ENCODE measurements at places on chromosomes 3 and 15.

DNA sequence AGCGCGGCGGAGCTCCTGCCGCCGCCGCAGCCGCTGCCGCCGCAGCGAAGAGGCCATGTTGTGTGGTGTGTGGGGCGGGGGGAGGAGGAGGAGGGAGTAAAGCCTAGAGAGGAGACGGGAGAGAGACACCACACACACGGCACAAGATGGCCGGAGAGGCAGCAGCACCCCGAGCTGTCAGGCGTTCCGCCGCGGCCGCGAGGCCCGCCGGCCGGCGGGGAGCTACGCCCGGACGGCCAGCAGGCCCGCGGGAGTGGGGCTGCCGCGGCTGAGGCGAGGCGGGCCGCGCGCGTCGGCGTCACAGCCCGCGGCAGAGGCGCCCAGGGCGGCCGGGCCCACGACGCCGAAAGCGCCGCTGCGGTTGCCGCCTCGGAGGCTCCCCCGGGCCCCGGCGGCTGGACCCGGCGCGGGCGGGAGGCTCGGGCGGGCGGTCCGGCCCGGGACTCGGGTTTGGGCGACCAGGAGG is 17.4 kb upstream of the CHD2 start:
- no peak for DNase-seq

DNA sequence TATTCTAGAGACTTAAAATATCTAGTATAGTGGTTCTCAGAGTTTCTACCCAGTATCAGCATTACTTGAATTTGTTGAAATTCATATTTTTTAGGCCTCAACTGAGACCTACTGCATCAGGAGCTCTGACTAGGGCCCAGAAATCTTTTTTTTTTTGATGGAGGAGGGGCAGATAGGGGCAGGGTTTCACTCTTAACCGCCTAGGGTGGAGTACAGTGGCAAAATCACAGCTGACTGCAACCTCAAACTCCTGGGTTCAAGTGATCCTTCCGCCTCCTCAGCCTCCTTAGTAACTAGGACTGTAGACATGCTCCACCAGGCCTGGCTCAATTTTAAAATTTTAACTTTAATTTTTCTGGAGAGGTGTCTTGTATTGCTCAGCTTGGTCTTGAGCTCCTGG is 36.6 kb downstream of the CHD2 start:
- no peak for DNase-seq

DNA sequence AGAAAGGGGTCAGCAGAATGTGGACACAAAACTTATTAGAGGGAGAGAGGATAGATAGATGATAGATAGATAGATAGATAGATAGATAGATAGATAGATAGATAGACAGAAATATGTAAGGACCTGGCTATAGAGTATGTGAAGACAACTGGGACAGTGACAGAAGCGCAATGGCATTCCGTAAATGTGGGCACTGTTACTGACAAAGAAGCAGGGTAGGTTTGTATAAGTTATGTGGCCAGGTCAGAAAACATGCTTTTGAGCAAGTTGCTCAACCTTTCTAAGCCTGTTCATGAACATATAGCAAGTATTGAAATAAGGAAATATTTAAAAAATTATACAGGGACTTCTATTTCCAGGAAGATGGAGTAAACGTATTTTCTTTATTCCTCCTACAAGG is 17.3 kb upstream of the SNTN start:
- DNase-seq = no peak

GRCh38 chr3:84440291-84440690 is 518.5 kb upstream of the CADM2 start:
- DNase-seq = peak; percentile 34

GRCh38 chr15:99993681-99994131 is 260.5 kb upstream of the LYSMD4 start:
- DNase-seq = peak; percentile 44

GRCh38 chr3:129195731-129196256 is 12.1 kb upstream of the CNBP start:
- no peak for DNase-seq

- DNase-seq = no peak
These were observed 290.0 kb downstream of the WDR72 start for GRCh38 chr15:53469422-53469821.

DNA sequence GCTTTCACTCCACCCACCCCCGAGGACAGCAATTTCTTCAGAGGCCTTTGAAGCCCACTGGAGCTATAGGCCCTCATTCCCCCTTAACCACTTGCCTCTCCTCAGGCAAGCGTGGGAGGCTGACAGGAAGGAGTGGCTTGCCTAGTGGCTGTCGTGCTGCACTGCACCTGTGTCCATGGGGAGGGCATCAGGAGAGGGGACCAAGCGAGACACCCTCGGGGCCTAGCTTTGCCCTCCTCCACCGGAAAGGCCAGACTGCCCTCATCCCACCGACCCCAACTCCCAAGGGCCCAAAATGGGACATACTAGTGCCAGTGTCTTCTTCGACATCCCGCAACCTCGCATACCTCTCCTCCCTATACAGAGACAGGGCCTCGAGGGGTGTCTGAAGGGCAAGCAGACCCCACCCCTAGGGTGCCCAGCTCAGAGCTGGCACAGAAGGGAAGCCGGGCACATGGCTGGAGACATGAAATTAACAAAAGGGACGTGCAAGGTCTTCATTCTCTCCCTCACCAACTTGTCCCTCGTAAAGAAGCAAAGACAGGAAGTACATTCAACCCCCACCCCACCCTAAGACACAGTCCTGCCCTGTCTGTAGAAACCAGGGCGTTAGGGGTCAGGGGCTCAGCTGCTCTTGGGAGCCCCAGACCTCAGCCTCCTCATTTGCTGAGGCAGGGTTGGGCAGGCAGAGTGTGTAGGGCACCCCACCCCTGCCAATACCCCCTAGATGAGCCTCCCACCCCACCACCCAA is 24.3 kb downstream of the VIPR1 start:
- DNase-seq = no peak

- no peak for DNase-seq
These were observed 262.9 kb downstream of the ERC2 start for GRCh38 chr3:56205406-56205805.

GRCh38 chr3:196314597-196314996 is 3.4 kb downstream of the DYNLT2B start:
- DNase-seq = no peak

DNA sequence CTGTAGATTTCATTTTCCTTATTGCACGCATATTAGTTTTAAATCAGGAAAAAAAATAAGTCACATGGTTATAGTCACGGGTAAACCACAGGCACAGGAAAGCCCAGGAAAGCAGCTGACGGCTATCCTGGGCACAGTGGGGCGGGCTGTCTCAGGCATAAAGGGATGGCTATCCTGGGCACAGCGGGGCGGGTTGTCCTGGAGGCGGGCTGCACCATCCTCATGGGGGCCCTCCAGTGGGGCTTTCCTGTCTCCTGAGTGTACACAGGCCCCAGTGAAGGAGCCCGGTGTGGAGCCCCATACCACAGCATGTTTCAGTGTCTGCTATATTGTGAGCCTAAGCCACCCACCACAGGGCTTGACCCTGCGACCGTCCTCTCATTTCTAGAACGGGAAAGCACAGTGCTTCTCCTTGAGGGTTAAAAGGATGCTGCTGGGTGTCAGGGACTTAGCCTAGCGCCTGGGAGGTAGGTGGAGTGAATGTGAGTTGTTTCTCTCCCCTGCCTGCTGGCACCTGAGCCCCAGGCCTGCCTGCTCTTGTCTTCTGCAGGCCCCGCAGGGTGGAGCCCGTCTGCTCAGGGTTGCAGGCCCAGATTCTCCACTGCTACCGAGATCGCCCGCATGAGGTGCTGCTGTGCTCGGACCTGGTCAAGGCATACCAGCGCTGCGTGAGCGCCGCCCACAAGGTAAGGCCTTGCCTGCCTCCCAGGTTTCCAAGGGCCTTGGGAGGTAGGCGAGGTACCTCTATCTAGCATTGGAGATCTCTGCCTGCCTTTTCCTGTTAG is 25.9 kb upstream of the PLXNA1 start:
- DNase-seq = peak; percentile 77

Measured in spleen (tissue), 13 donors.